ENCODE measurements at places on chromosomes 4 and X.

GRCh38 chr4:125529071-125529470 lies 214.3 kb downstream of the FAT4 start:
- DNase-seq, result peak; percentile 0

GRCh38 chrX:105636667-105637066 lies 185.7 kb upstream of the NRK start:
- DNase-seq, result no peak

DNA sequence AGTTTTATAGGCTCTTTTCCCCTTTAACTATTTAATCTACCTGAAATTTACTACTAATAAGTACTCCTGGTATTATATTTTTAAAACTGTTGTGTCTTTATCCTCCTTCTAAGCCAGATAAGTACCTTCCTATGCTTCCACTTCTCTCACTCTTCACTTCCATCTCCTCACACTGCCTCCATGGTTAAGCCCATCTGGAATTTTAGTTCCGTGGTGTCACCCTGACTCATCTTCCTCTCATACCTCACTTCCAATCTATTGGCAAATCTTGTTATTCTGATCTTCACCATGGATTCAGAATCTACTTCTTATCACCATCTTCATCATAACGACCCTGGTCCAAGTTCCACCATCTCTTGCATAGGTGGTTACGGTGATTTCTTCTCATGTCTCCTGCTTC lies 32.7 kb upstream of the DAPP1 start:
- DNase-seq, result no peak

DNA sequence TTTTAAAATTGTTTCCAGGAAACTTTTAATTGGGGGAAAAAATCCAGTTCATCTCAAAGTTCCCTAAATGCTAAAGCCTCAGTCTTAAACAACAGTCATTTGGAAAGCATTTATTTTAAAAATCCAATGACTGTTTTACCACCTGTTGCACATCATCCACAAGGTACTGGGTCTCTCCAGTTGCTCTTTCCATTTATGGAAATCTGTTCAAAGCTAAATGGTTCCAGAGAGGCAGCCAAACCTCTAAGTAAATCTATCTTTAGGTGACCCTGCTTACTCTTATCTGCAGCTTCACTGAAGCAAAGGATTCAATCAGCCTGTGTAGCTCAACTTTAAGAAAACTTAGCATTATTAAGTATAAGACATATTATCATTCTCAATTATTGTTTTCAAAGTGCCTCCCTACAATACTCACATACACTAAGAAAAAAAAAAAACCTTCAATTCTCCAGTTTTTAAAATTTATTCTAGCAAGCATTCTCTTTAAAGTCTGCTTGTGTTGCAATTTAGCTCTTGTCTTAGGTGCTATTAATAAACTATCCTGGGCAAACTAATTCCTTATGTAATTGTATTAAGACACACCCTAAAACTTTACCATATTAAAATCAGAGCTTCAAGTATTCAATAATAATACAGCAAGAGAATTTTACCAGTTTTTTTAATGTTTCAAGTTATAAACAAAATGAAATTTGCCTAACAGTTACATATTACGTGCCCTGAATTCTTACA lies 60.6 kb downstream of the NOCT start:
- DNase-seq, result no peak

GRCh38 chr4:37535872-37536271 lies 150.3 kb downstream of the RELL1 start:
- no peak for DNase-seq

DNA sequence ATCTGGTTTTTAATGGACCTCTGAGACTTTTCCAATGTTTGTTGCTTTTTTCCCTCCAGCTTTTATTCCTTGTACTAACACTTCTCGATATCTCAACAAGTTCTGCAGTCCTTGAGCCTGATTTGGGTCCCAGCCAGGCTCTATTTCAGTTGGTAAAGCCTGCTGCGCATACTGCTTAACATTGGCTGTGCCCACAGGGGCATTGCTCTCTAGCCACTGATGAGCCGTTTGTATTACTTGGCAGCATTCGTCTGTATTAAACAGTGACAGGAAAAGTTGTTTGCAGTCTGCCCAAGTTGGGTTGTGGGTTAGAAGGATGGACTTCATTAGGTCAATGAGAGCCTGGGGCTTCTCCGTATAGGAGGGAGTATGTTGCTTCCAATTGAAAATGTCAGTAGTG lies 59.6 kb upstream of the XAGE1B start:
- DNase-seq, result no peak

- DNase-seq, result no peak
Measured at GRCh38 chrX:12309040-12309743, 170.9 kb downstream of the FRMPD4 start.

DNA sequence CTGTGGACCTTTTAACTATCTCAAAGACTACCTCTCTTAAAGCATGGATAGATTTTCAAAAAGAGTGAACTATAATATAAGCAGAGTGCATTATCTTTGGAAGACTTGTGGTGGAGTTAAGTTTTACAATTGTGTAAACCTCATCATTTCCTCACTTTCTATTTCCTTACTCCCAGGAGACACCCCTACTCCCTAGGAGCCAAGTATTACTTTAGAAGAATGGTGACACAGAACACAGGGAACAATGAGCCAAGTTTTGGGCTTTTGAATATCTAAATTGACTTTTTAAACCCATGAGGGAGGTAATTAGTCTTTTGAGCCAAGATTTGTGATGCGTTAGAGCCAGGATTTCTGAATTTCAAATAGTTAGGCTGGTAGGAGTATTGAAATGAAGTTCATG lies 78.9 kb upstream of the UNC5C start:
- DNase-seq, result no peak

DNA sequence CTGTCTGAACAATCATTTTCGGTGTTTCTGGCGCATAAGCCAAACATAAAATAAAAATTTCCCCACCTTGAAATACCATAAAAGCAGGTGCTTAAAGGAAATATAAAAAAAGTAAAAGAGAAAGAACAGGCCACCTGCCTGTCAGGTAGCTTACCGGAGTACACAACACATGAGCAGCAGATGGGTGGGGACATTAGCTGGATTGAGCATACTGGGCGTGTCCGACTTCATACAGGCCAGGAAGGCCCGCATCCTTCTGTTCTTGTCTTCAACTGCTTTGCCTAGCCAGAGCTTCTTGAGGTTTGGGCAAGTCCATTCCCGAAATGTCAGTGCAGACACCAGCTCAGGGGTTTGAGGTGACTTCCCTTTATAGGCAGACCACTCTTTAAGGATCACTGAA lies 66.7 kb downstream of the FAM120C start:
- no peak for DNase-seq

DNA sequence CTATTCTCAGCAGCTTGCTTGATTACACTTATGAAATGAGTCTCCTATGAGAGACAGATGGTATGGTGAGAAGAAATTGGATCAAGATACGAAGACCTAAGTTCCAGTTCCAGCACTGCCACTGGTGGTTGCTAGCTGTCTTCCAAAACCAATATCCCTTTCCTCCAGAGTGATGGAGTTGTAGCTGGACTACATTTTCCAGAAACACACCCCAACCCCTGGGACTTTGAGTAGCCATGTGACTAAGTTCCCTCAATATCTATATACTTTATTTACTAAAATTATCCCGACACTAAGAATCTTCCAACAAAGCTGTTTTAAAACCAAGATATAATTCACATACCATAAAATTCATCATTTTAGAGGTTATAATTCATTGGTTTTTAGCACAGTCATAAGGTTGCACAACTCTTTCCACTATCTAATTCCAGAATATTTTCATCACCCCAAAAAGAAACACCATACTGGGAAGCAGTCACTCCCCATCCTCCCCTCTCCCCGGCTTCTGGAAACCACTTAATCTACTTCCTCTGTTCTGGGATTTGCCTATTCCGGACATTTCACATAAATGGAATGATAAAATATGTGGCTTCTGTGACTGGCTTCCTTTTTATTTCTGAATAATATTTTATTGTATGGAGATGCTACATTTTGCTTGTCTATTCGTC lies 118.0 kb downstream of the MANBA start:
- DNase-seq, result no peak

DNA sequence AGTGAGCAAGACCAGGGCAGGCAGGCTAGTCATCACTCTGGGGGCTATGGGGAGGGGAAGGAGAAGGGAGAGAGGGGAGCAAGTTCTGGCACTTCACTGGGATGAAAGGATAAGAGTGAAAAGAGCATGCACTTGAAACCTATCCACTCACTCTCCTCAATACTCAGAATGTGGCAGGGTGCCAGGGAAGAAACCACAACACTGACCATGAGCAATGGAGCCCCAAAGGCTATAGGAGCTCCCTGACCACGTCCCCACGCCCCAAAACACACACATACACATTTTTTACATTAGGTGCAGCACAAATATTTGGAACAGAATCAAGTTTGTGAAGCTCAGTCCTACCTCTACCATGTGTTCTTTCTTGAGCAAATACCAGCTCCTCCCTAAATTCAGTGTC lies 132.2 kb downstream of the IDS start:
- no peak for DNase-seq

GRCh38 chrX:17449866-17450265 lies 74.9 kb downstream of the NHS start:
- no peak for DNase-seq

- DNase-seq, result no peak
Measured at GRCh38 chr4:38209654-38210053, 249.5 kb downstream of the PTTG2 start.

DNA sequence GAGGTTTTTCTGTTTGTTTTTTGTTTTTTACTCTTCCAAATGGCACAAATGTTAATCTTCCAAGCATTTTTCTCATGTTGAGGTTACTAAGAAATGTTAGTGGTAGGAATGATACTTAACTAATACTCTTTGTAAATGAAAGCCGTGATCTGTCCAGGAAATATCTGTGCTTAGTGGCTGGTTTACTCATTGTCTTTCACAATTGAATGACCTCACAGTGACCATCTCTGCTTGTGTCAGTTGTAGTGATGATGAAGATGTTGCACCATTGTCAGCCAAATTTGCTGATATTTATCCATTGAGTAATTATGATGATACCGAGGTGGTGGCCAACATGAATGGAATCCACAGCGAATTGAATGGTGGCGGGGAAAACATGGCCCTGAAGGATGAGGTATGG lies 93.5 kb downstream of the TNIP2 start:
- peak; percentile 47 for DNase-seq

DNA sequence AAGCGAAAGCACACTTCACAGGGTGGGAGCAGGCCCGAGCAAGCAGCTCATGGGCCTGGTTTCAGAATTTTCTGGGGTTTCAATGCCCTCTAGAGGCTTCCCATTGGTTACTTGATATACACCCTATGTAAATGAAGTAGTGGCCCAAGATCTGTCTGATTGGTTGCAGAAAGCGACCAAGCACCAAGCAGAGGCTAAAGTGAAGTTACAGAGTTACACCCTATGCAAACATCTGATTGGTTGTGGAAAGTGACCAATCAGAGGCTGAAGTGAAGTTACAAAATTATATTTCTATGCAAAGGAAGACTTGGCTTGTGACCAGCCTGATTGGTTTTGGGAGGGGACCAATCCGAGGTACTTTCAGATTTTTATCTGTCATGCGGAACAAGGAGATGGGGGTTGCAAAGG lies 8.2 kb downstream of the FHIP1A start:
- peak; percentile 8 for DNase-seq

GRCh38 chrX:11180571-11180970 lies 69.4 kb downstream of the HCCS start:
- DNase-seq, result no peak

DNA sequence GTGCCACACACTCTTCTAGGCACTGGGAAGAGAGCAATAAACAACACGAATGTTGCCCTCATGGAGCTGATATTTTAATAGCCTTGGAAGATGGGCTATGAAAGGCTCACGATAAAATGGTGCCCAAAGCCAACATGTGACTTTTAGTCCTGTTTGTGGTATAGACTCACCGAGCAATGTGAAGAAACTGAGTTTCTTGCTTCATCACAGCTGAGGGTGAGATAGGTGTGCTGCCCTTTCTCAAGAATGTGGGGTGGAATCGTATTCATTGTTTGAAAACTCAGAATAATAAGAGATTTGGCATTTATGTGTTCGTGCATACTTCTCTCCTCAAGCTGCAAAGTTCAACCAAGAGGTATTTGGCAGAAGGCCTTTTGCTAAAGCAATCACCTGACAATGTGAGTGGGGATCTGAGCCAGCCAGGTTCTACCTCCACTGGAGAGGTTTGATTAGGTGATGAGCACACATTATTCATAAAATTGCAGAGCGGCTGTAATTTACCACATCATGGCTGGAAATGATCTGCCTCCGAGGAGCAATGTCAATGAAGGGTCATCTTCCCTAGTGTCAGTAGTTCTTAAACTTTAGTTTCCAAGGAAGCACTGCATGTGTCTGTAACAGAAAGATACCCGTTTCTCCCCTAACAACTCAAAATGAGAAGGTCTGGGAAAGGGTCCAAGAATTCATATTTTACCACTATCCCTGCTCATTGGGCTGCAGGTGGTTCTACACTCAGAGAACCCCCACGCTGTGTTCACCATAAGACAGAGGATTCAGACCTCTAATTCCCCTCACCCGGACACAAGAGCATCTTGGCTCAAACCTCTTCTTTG lies 41.9 kb upstream of the CBR4 start:
- no peak for DNase-seq

DNA sequence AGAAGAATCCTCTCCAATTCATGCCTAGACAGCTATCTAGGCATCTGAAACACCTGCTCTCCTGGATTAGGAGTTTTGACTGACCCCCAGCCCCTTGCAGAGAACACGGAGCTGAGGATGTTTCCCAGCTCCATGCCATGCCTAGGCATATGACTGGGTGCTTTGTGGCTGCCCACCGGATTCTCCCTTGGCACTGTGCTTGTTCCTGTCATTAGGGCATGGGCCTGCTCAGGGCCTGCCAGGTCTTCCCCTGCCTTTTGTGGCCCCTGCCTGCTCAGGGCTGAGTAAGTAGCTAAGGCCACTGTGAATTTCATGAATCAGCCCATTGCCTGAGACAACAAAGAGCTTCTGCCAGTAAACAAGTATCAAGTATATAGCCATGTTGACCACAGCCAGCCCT lies 867.4 kb downstream of the TECRL start:
- no peak for DNase-seq

- no peak for DNase-seq
Measured at GRCh38 chrX:130974323-130974722, 71.3 kb upstream of the ENOX2 start.

DNA sequence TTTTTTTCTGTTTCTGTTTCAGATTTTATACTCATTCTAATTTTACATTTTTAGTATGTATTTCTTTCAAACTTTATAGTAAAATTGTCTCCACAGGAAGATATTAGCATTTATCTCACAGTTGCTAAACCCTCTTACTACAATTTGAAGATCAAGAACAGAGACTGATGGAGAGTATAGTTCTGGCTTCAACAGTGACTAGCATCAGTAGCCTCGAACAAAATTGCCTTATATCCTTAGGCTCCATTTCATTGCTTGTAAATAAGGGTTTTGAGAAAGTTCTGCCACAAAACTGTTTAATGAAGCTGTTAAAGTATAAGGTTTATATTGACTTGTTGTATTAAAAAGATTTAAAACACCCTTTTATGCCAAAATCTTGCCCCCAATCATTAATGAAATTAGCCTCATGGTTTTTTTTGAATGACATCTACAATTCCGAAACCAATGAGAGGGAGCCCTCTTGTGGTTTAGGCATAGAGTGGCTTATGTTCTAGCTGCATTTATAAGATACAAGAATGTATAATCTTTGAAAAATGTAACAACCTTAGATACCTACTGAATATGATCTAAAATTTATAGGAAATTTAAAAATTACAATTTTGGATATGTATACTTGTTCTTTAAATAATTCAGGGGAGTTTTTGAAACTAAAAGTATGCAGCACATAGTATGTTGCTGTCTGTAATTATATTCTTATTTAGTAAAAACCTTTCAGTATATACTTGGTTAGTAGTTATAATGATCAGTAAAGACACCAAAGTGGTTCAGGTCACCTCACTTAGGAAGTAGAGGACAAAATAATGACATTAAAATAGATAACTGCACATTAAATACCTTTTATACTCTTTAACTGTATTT lies 109.8 kb upstream of the HPGD start:
- DNase-seq, result peak; percentile 38

Data from fibroblast of the conjunctiva (primary cell).